ENCODE measurements at places on chromosomes 2 and 18. TPM values are rescaled to one million over a fixed set of nuclear protein-coding genes. Genes with fewer than 3 reads are reported as not detected.

DNA sequence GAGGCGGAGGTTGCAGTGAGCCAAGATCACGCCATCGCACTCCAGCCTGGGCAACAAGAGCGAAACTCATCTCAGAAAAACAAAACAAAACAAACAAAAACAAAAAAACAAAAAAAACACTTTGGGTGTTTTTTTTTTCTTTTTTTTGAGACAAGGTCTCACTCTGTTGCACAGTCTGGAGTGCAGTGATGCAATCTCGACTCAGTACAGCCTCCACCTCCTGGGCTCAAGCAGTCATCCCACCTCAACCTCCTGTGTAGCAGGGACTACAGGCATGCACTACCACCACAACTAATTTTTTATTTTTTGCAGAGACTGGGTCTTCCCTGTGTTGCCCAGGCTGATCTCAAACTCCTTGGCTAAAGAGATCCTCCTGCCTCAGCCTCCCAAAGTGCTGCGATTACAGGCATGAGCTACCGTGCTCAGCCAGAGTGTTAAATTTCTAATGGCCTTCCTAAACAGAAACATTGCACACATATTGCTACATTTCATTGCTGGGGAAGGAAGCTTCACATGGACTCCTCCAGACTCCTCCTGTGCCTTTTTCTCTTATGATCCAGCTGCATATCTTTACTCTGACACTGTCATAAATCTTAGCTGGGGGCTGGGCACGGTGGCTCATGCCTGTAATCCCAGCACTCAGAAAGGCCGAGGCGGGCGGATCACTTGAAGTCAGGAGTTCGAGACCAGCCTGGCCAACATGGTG, 19.7 kb downstream of the STARD7 start:
- DNase-seq: no peak

The REG1B gene
- not detected for polyA plus RNA-seq

DNA sequence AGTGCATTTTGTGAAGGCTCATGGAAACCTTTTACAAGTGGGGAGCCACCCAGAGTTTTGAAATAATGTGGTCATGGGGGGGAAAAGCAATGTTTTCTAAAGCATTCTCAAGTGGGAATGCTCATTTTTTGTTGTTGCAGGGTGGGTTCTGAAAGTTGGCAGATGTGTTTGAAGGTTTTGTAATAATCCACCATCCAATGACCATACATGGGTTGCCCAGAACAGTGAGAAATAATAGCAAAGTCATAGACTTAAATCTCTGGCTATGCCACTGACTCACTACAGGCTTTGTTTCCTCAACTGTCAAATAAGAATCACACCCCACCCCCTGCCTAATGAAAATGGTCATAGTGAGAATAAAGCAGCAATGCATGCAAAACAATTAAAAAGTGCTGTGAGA, 2.9 kb downstream of the DSG3 start:
- DNase-seq: no peak

GRCh38 chr2:190376083-190376482, 32.1 kb upstream of the MFSD6 start:
- DNase-seq: no peak

DNA sequence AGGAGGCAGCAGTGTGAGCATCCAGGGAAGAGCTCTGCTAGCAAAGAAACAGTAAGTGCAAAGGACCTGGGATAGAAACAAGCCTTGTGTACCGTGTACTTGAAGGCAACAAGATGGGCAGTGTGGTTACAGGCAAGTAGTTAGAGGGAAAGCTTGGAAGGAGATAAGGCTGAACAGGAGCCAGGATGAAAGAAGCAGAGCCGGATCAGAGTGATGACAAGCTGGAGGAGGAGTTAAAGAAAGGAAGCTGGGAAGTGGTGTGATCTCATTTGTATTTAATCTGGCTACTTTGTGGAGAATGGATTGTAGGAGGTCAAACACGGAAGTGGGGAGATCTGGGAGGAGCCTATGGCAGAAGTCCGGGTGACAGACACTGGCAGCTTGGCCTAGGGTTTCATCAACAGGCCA, 44.7 kb upstream of the VPS54 start:
- DNase-seq: no peak

The PASK gene
- polyA plus RNA-seq: 16.4 TPM

DNA sequence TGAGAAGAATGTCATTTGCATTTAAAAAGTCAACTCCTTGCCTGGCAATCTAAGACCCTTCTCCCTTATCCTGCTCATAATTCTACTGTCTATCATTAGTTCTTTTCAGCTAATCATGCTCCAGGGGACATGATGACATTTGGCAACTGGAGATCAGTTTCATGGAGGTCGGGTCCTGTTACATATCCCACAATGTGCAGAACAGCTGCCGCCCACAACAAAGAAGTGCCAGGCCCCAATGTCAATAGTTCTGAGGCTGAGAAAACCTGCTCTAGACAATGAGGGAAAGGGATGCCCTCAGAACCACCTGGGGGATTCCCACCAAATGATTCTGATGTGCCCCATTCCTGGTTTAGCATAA, 53.4 kb upstream of the IL1RL1 start:
- no peak for DNase-seq

The MOCOS gene
- 0.82 TPM for polyA plus RNA-seq

The EMILIN1 gene
- 77.5 TPM for polyA plus RNA-seq

DNA sequence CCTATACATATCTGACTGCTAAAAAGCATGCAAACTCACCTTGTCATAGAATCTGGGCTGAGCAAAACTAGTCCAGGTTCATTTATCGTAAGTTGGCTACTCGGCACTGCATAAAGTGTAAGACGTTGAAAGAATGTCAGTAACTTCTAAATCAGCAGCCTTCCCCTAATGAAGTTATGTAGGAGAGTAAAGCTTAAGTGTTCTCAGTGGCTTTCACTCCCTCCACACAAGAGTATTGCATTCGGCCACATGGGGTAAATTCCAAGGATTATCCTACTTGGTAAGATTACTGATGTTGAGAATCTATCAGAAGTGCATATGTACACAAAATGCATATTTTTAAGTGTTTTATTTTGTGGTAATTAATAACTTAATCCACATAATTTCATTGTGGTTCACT, 130.1 kb downstream of the LCLAT1 start:
- no peak for DNase-seq

GRCh38 chr18:2545155-2545554, 26.1 kb downstream of the METTL4 start:
- no peak for DNase-seq

GRCh38 chr2:197165020-197165419, 145.6 kb downstream of the ANKRD44 start:
- no peak for DNase-seq

The MEP1B gene
- 0.14 TPM for polyA plus RNA-seq

- no peak for DNase-seq
Measured at GRCh38 chr2:239946562-239946863, 78.6 kb downstream of the NDUFA10 start.
